ENCODE measurements at places on chromosomes 12 and 14. TPM values are rescaled to one million over a fixed set of nuclear protein-coding genes. Genes with fewer than 3 reads are reported as not detected.

Gene C14orf132
- total RNA-seq = 54.0 TPM

Gene CLMN
- 34.1 TPM for total RNA-seq

Gene SIX1
- 18.0 TPM for total RNA-seq

Gene IL26
- not detected for total RNA-seq

Gene UNG
- total RNA-seq = 47.3 TPM

Gene A2M
- total RNA-seq = 306 TPM

Gene GARIN6
- total RNA-seq = not detected

Gene TMTC2
- total RNA-seq = 57.5 TPM

Gene ACADS
- total RNA-seq = 31.3 TPM

Gene BATF
- 1.8 TPM for total RNA-seq

Gene DPF3
- total RNA-seq = 7.2 TPM

Gene KITLG
- 30.9 TPM for total RNA-seq

Gene SERPINA3
- 0.29 TPM for total RNA-seq

Gene SMOC1
- 3.9 TPM for total RNA-seq

Gene HNF1A
- total RNA-seq = 9.9 TPM

Gene CCDC197
- 0.23 TPM for total RNA-seq

Gene BEGAIN
- total RNA-seq = 2.8 TPM

Gene KIF5A
- 0.35 TPM for total RNA-seq

Gene SRP54
- total RNA-seq = 46.4 TPM

Gene DPPA3
- total RNA-seq = not detected

Gene SSTR1
- 0.99 TPM for total RNA-seq

Gene ASB2
- total RNA-seq = 14.4 TPM

Gene OTOGL
- 0.82 TPM for total RNA-seq

Gene SIX6
- not detected for total RNA-seq

Gene SYNDIG1L
- total RNA-seq = 0.06 TPM

Gene KRT4
- 0.29 TPM for total RNA-seq

Gene KLRC1
- 0.41 TPM for total RNA-seq

Gene SLC38A1
- total RNA-seq = 74.5 TPM

Gene HHIPL1
- 3.4 TPM for total RNA-seq

Gene CCDC60
- 0.47 TPM for total RNA-seq

Gene PRB2
- not detected for total RNA-seq

Gene MGP
- 54.7 TPM for total RNA-seq

Gene SLC7A8
- total RNA-seq = 50.2 TPM

Gene DNAI7
- total RNA-seq = 3.9 TPM

Gene SELPLG
- total RNA-seq = 4.8 TPM

Gene LTB4R2
- 9.1 TPM for total RNA-seq

Gene OSBPL8
- total RNA-seq = 108 TPM

Gene GPN3
- total RNA-seq = 18.9 TPM

Gene EGLN3
- 37.1 TPM for total RNA-seq

Gene TAS2R7
- not detected for total RNA-seq

Gene SOCS2
- total RNA-seq = 45.3 TPM

Gene SYT1
- total RNA-seq = 23.6 TPM

Gene CCDC177
- total RNA-seq = not detected
